Mucosa of gallbladder (tissue), 1 donor: ENCODE measurements at places on chromosomes 11 and 22. TPM values are rescaled to one million over a fixed set of nuclear protein-coding genes. Genes with fewer than 3 reads are reported as not detected.
A peak's percentile ranks its signal among the peaks of the same experiment; 100 is the strongest.

DNA sequence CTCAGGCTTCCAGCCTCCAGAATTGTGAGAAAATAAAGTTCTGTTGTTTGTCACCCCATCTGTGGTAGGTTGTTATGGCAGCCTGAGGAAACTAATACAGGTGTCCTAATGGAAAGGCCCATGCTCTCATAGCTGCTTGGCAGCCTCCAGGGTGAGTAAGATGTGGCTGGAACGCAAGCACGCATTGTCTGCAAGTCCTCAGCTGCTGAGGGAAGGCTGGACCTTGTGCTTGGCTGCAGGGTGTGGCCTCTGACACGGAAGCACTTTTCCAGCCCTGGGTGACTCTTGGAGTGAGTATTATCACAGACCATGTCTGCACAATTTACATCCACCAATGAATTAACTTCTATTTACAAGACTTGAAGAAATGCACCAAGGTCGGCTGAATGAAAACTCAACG lies 44.4 kb upstream of the BARX2 start:
- DNase-seq: peak; percentile 65

GRCh38 chr11:108511851-108512474 lies 13.8 kb upstream of the POGLUT3 start:
- no peak for DNase-seq

- DNase-seq: peak; percentile 100
Observed at GRCh38 chr22:36775964-36776669, at the start of gene IFT27. IFT27 (minus strand) TSS chr22:36776119; CDS start chr22:36775707, 412 bp downstream.

GRCh38 chr11:68551223-68551622 lies 90.7 kb downstream of the PPP6R3 start:
- no peak for DNase-seq

- no peak for DNase-seq
Observed at GRCh38 chr11:9576701-9577381, 3.4 kb downstream of the WEE1 start.

CTSW gene
- 2.7 TPM for total RNA-seq

DNA sequence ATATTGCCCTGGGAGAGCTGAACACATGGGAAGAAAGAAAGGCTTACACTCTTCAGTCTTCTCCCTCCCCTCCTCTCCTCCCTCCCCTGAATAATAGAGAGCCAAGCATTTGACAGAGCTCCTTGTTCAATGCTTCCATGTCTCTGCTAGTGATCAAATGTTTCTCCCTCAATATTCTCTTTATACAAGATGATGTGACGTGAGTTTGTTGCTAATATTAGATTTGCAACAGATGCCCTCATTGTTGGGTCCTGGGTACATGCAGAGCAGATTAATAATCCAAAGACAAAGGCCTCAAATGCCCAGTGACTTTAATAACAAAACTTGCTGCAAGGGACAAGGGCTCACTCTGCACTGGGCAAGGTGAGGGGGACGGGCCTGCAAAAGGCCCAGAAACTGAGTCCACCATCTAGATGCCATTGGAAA lies 7.1 kb upstream of the ENDOD1 start:
- no peak for DNase-seq

GRCh38 chr22:29204455-29205183 lies 1.1 kb upstream of the EMID1 start:
- no peak for DNase-seq

- DNase-seq: no peak
Observed at GRCh38 chr11:68867066-68867465, 25.4 kb upstream of the CPT1A start.

DNA sequence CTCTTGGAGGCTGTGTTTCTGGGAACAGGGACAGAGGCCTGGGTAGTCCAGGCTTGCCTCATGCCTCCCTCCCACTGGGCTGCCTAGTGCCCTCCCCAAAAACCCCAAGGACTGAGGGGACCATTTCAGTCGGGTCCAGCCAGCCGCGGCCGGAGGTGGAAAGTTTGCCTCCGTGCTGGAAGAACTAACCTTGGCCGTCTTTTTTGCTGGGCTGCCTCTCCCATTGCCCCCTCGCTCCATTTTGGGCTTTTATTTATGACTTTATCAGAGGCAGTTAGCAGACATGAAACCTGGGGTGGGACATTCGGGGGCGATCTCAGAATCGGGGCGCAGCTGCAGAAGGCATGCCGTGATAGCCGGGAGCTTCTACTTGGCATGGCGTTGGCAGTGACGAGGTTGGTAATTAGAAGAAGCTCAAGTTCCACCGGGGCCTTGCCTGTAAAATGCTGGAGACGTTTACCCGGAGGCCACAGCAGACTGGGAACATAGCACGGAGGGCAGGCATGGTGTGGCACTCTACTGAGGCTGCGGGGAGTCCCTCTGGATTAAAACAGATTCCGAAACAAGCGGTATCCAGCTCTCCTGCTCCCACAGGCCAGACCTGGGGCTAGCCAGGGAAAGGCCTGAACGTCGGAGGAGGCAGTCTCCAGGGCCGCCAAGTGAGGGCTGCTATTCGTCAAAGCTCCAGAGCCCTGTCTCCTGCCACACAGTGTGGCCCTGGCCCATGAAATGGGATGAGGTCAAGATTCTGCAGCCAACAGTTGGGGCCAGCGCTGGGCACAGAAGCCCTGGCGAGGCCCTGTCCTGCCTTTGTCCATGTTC lies 76.4 kb upstream of the PPARA start:
- DNase-seq: no peak

RBM7 gene
- 21.1 TPM for total RNA-seq

DNA sequence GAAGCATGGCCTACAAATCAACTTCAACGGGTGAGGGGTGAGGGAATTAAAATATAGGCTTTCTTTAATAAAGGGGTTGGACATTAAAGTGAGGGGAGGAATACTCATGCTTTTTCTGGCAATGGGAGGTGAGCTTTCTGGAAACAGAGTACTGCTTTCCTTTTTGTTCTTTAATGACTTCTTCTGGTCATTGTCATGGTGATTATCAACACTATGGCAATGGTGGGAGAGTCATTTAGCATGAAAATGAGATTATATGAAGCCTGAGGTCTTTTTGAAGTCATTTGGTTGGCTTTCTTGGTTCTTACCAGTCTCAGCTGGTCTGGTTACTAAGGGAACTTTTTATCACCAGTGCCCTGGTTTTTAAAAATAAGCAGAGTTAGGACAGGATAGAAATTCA lies 475.8 kb upstream of the LRRC4C start:
- DNase-seq: no peak

- DNase-seq: no peak
Observed at GRCh38 chr22:32097881-32098499, 54.9 kb downstream of the SLC5A1 start.

OVOL1 gene
- 3.5 TPM for total RNA-seq

DNA sequence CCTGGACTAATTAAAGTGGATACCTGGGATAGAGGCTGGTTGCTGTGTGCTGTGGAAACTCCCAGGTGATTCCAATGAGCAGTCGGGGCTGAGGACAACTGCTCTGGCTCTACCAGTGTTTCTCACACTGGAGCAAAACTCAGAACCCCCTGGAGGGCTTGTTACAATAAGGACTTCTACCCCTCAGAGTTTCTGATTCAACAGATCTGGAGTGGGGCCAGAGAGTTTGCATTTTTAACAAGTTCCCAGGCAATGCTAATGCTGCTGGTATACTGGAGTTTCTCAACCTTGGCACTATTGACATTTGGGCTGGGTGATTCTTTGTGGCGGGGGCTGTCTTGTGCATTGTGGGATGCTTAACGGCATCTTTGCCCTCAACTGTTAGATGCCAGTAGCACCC lies 353.7 kb downstream of the MIAT start:
- no peak for DNase-seq
